ENCODE measurements at places on chromosomes 2 and 18.

DNA sequence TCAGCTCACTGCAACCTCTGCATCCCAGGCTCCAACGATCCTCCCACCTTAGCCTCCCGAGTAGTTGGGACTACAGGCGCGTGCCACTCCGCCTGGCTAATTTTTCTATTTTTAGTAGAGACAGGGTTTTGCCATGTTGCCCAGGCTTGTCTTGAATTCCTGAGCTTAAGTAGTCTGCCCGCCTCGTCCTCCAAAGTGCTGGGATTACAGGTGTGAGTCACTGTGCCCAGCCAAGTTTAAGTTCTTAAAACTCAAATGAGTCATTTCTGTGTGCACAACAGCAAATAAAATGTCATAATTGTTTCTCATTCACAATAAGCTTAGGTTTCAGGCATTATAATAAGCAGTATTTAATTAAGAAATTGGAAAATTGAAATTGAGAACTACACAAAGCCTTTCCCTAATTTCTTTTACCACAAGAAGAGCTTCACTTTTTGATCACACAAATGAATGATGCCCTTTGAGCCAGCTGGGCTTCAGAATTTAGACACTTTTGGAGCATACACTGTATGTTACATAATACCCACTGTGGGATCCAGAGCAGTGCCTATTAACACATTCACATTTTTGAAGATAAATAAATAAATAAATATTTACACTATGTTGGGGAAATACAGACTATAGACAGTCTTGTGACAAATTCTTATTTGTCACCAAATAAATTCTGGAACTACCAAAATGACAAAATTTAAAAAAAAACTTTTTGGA lies 8.6 kb upstream of the ME2 start:
- no peaks in the 10 kb centered on the region for H3K36me3 ChIP-seq
- no peak overlapping the region for H3K4me3 ChIP-seq
- peaks cover 5% of the 10 kb centered on the region for H3K4me1 ChIP-seq
- DNase-seq, result no peak
- H3K27me3 ChIP-seq, result no peaks in the 10 kb centered on the region
- no peak overlapping the region for H3K27ac ChIP-seq

DNA sequence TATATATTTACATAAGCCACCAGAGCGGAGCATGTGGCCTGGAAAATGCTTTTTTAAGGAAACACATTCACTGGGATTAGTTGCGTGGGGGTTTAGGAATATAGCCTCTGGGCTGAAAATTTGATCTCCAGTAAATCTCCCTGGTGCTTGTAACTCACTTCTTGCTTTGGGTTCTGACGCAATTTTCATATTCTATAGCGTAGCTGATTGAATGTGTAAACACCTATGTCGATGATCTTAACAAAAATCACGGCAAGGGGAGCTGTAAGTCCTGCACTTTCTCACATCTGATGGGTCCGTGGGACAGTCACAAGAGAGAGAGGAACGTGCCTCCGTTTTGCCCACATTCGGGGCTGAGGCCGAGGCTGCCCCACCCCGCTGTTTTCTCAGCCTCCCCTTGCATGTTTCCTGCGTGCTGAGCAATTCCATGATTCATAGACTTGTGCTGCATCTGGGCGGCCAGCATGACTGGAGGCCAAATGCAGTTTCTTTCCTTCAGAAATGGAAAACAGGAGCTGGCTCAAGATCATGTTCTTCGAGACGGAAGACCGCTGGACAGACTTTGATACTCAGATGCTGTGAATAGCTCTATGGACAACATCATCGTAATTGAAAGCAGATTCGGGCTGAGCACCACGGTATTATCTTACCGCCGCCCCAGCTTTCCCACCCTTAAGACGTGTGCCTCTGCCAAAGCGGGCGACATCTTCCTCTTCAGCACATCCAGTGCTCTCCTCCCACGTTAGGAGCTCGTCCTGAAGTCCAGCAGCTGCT lies 109.2 kb downstream of the TMEM18 start:
- no peak overlapping the region for H3K27ac ChIP-seq
- no peak for DNase-seq
- no peaks in the 10 kb centered on the region for H3K27me3 ChIP-seq
- no peaks in the 10 kb centered on the region for H3K4me1 ChIP-seq
- H3K4me3 ChIP-seq, result no peak overlapping the region

- H3K4me3 ChIP-seq, result no peak overlapping the region
- DNase-seq, result no peak
Measured at GRCh38 chr2:74924463-74925265, 33.8 kb upstream of the POLE4 start.

GRCh38 chr18:48952287-48953103 lies 1.7 kb upstream of the SMAD7 start:
- peaks cover 38% of the 10 kb centered on the region for H3K4me1 ChIP-seq
- peak overlapping the region; percentile 90 for H3K27ac ChIP-seq
- H3K36me3 ChIP-seq, result no peaks in the 10 kb centered on the region
- H3K4me3 ChIP-seq, result peak overlapping the region; percentile 96

- DNase-seq, result no peak
- H3K27me3 ChIP-seq, result no peaks in the 10 kb centered on the region
- no peaks in the 10 kb centered on the region for H3K36me3 ChIP-seq
- peaks cover 38% of the 10 kb centered on the region for H3K4me1 ChIP-seq
- H3K4me3 ChIP-seq, result no peak overlapping the region
Measured at GRCh38 chr18:10410472-10411308, 43.7 kb upstream of the APCDD1 start.

DNA sequence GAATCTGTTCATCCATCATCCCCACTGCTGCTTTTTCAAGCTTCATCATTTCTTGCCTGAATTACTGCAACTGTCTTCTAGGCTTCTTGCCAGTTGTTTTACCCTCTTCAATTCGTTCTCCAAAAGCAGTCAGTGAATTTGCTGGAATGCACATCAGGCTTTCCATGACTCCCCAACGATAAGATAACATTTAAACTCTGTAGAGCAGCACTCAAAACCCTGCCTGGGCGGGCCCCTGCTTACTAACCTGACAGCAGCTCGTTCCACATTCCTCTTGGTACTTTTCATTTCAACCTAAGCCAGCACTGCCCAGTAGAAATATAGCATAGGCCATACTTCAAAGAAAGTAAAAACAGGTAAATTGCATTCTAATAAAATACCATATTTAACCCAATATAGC lies 342.9 kb downstream of the SUCLG1 start:
- H3K4me3 ChIP-seq, result no peak overlapping the region
- no peak for DNase-seq
- H3K36me3 ChIP-seq, result peaks cover 5% of the 10 kb centered on the region
- H3K27me3 ChIP-seq, result no peaks in the 10 kb centered on the region
- no peaks in the 10 kb centered on the region for H3K4me1 ChIP-seq

- peaks cover 9% of the 10 kb centered on the region for H3K36me3 ChIP-seq
- H3K27me3 ChIP-seq, result no peaks in the 10 kb centered on the region
- H3K4me3 ChIP-seq, result no peak overlapping the region
- no peaks in the 10 kb centered on the region for H3K4me1 ChIP-seq
Measured at GRCh38 chr2:32719933-32720716, 92.3 kb downstream of the TTC27 start.

DNA sequence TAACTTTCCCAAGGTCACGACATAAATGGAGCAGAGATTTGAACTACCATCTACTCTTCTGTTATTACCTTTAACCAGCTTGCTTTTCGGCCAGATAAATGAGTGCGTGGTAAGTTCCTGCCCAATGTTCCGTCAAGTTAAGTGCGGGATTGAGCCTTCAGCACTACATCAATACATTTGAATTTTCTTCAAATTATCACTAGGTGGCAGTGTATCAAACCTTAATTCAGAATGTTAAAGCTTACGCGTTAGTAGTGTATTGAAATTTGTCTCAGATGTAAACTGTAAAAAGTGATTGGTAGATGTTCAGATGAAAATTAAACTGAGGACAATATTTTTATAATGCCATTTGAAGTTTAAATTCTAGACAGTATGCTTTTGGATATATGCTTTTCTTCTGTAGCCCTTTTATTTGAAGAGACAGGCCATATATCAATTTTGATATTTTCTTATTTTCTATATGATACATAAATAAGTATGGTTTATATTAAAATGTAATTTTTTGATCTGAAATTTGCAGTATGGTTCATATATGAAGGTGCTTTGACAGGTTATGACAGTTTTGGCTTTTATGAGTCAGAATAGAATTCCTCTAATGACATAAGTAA lies 681.3 kb downstream of the ADCYAP1 start:
- no peak overlapping the region for H3K27ac ChIP-seq
- peaks cover 28% of the 10 kb centered on the region for H3K27me3 ChIP-seq
- no peaks in the 10 kb centered on the region for H3K36me3 ChIP-seq
- peak; percentile 1 for DNase-seq

GRCh38 chr2:176766005-176766404 lies 446.6 kb upstream of the HNRNPA3 start:
- H3K36me3 ChIP-seq, result peaks cover 3% of the 10 kb centered on the region
- H3K27me3 ChIP-seq, result peaks cover 19% of the 10 kb centered on the region
- peaks cover 15% of the 10 kb centered on the region for H3K4me1 ChIP-seq
- no peak for DNase-seq
- H3K4me3 ChIP-seq, result no peak overlapping the region
- no peak overlapping the region for H3K27ac ChIP-seq

- H3K36me3 ChIP-seq, result peaks cover 4% of the 10 kb centered on the region
- H3K4me3 ChIP-seq, result no peak overlapping the region
- DNase-seq, result no peak
- H3K27me3 ChIP-seq, result no peaks in the 10 kb centered on the region
Measured at GRCh38 chr2:148653437-148653836, 8.9 kb downstream of the EPC2 start.

DNA sequence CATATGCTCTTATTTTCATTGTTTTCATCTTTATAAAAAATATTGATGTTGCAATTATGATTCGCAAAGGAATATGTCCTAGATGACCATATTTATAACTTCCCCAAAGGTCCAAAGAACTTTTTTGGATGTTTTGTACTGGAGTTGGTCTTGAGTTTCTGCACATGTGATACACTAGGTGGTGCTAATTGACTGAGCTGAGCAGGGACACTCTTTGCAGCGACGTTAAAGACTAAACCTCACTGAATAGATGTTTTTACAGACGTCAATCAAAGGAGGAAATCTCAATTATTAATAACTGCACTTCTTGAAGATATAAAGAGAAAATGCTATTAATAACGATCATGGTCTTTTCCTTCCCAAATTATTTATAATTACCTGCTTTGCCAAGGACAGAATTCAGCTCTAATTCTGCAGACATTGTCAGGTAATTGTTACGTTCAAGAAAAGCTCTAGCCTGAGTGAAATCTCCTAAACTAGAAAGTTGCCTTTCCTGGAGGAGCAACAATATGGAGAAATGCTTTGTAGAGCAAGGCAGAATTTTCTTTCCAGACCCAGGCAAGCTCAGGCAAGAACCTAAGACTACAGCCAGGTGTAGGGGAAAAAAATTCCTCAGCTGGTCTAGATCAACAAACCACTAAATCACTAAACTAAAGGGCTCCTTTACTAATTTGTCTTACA lies 119.3 kb upstream of the RBBP8 start:
- no peaks in the 10 kb centered on the region for H3K36me3 ChIP-seq
- no peak overlapping the region for H3K4me3 ChIP-seq
- no peak for DNase-seq
- H3K27me3 ChIP-seq, result peaks cover 10% of the 10 kb centered on the region
- H3K27ac ChIP-seq, result no peak overlapping the region

DNA sequence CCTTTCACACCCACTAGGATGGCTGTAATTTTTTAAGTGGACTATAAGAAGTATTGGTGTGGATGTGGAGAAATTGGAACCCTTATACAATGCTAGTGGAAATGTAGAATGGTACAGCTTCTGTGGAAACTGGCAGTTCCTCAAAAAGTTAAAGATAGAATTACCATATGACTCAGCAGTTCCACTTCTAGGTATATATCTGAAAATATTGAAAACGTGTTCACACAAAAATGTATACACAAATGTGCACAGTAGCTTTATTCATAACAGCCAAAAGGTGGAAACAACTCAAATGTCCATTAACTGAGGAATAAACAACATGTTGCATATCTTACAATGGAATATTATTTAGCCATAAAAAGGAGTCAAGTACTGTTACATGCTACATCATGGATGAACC lies 17.7 kb downstream of the TANK start:
- no peak for DNase-seq
- no peaks in the 10 kb centered on the region for H3K27me3 ChIP-seq
- no peak overlapping the region for H3K27ac ChIP-seq
- no peak overlapping the region for H3K4me3 ChIP-seq
